ENCODE measurements at places on chromosomes 16 and 17.

GRCh38 chr16:85028685-85029407 lies 1.3 kb downstream of the KIAA0513 start:
- peak; percentile 42 for DNase-seq

GRCh38 chr16:79293836-79294460 lies 306.6 kb downstream of the MAF start:
- no peak for DNase-seq

- DNase-seq = peak; percentile 92
Measured at GRCh38 chr17:1714980-1715802, 5.0 kb upstream of the TLCD2 start.

DNA sequence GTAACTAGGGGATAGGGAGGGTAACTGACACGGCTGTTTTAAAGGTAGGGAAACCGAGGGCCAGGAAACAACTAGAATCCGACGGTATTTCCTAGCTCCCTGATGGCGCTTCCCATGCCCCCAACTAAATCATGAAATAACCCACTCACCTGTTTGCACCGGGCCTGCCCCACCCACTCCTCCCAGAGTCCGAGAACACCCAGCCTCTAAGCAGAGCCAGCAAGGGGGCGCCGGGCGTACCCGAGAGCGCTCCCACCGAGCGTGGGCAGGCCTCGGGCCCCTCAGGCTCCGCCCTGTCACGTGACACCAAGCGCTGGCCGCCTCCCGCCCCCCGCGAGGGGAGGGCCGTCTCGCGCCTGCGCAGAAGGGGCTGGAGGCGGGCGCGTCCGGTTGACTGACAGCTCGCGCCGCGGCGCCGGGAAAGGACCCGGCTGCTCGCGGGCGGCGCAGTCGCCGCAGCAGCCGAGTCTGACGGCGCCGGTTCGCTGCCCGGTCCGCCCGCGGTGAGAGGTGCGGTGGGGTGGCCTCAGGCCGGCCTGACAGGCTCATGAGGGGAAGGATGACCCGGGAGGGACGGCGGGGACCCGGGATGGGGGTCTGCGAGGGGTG lies at the start of gene KIAA0513:
TSS of gene KIAA0513 (plus strand) at position 447 of the 609 bp plus-strand sequence. CDS start 39,277 bp downstream, outside the sequence.
- DNase-seq = peak; percentile 93

DNA sequence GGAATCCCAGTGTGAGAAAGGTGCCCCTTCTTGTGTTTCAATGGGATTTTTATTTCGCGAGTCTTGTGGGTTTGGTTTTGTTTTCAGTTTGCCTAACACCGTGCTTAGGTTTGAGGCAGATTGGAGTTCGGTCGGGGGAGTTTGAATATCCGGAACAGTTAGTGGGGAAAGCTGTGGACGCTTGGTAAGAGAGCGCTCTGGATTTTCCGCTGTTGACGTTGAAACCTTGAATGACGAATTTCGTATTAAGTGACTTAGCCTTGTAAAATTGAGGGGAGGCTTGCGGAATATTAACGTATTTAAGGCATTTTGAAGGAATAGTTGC lies 567 bp downstream of the UBB start:
- peak; percentile 14 for DNase-seq

GRCh38 chr17:41404024-41404671 lies 6.7 kb upstream of the KRT31 start:
- peak; percentile 98 for DNase-seq

- no peak for DNase-seq
Measured at GRCh38 chr16:50736448-50736847, 5.4 kb upstream of the CYLD start.

GRCh38 chr17:7745748-7746470 lies 28.4 kb downstream of the DNAH2 start:
- peak; percentile 75 for DNase-seq

DNA sequence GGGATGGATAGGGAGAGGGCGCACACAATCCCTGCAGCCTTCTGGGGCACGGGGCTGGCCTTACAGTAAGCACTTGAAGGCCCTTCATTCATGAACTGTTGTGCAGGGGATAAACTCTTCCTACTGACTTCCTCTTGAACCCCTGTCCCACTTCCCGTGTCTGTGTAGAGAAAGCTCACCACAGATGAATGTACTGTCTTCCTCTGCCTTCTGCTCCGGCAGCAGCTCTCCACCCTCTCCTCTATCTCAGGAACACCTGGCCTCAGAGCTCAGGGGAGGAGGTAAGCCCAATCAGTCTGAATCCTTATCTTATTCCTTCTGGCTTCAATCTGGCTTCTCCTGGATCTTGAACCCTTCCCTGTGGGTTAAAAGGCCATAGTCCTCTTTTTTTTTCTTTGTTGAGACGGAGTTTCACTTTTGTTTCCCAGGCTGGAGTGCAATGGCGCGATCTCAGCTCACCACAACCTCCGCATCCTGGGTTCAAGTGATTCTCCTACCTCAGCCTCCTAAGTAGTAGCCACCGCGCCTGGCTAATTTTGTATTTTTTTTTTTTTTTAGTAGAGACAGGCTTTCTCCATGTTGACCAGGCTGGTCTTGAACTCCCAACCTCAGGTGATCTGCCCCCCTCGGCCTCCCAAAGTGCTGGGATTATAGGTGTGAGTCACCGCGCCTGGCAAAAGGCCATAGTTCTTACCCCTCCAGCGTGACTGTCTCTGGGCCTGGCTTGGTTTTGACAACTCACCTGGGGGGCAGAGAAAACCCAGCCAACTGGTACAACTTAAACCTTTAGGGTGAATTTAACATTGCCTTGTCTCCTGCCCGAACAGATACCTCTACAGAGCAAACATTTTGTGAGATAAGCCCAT lies 7.2 kb upstream of the SLC52A1 start:
- DNase-seq = no peak
